ENCODE measurements at places on chromosomes 13 and 19.

GRCh38 chr13:20503088-20504083 is 22.3 kb downstream of the CRYL1 start:
- no peak for DNase-seq

GRCh38 chr19:40374084-40374483 is 15.9 kb downstream of the HIPK4 start:
- no peak for DNase-seq

GRCh38 chr19:45078390-45079062 is 534 bp upstream of the GEMIN7 start:
- DNase-seq, result no peak

GRCh38 chr19:31554360-31554759 is 205.1 kb upstream of the TSHZ3 start:
- no peak for DNase-seq

DNA sequence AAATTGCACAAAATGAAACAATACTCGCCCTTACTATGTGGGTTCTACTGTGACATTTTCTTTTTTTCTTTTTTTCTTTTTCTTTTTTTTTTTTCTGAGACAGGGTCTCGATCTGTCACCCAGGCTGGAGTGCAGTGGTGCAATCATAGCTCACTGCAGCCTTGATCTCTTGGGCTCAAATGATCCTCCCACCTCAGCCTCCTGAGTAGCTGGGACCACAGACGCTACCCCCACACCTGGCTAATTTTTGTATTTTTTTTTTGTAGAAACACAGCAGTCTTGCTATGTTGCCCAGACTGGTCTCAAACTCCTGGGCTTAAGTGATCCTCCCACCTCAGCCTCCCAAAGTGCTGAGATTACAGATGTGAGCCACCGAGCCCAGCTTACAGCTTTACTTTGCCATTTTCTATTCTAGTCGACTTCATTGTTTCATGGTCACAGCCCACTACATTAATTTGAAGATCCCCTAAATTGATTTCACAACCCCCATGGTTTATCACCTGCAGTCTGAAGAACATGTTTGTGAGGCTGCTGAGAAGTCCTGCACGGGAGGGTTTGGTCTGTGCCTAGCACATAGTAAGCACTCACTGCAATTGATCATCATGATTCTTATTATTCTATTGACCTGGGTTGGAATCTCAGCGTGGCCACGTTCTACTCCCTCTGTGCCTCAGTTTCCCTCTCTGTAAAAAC is 3.8 kb downstream of the BCL3 start:
- no peak for DNase-seq

GRCh38 chr13:100620792-100621191 is 32.2 kb upstream of the GGACT start:
- no peak for DNase-seq

DNA sequence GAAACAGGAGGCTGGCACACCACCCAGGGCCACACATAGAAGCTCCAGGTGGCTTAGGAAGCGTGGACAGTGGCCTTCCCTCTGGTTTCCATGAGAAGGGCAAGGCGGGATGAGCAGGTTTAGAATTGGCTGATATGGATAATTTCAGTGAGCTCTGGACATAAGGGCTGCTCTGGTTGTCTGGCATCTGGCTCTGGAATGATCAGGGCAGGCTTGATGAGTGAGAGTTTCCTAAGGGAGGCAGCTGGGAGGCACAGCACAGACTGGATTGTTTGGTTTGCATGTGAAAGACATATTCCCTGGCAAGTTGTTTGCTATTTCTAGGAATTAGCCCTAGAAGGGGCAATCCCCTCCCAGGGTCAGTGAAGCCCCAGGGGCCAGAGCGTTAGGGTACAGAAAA is 129.5 kb downstream of the ATP8A2 start:
- no peak for DNase-seq

DNA sequence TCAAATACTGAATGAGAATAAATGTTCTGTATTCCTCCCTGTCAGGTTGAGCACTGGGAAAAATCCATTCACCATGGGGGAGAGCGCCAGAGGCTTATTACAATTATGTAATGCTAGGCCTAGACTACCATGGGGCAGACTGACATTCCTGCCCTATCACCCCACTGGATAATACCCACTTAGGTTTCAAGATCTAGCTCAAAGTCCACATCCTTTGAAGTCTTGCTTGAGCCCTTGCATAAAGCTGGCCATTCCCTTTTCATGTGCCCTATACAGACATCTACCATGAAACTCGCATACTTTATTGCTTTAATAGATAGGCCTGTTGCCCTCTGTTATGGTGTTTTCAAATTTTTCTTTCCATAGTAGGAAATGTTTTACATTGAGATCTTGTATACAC is 149.3 kb downstream of the RGCC start:
- no peak for DNase-seq
